ENCODE measurements at places on chromosomes 6 and 20.

DNA sequence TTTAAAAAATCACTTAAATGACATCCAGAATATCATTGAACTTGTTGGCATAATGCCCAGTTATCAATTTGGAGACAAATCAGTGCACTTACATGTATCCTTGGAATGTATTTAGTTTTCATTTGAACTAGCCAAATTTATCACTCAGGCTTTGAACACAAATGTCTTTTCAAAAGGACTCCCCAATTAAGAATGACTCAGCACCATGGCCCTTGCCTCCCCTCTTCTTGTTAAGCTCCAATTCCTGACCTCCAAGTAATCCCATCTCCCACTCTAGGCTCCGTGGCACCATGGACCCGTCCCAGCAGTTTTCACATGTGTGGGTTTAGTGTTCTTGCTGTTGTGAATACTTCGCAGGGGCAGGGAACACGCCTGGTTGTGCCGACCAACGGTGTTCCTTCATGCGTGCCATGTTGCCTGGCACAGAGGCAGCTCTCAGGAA lies 2.7 kb downstream of the AKAP12 start:
- peak; percentile 42 for DNase-seq

DNA sequence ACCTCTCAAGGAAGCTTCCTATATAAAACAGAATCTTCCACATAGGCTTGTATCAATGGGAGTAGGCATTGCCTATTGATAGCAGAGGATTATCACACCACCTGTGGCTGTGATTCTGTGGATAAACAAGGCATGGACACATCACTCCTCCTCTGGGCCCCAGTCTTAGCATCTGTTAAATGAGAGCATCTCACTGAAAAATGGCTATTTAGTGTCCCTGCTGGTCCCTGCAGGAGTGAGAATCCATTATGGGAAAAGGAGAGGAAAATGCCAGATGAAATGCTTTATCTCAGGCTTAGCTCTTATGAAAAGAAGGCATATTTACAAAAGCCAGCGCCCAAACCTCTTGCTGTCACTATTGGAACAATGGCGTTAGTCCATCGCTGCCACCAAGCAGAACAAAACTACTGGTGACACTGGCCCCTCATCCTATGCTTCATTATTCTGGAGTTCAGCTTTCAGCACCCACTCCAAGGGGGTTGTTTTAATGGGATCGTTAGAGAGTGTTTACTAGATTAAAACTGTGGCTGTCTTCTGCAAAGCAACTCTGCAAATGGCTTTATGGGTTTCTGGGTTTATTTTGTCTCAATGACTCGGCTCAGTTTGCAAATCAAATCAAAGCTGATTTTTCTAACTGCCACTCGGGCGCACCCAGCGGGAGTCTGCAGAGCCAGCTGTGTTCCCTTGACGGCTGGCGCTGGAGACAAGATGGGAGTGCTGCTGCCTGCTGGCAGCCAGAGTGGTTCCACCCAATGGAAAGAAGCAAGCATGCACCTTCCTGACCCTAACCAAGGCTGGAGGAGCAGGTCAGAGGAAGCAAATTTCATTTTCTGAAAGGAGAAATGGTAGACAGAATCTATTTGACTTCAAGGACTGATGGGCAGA lies 658.8 kb upstream of the CHD6 start:
- DNase-seq: no peak

GRCh38 chr6:118325220-118325860 lies 222.8 kb upstream of the PLN start:
- peak; percentile 9 for DNase-seq

GRCh38 chr6:156423829-156424228 lies 353.3 kb upstream of the ARID1B start:
- DNase-seq: no peak

GRCh38 chr20:52193133-52193532 lies 1.6 kb upstream of the ZFP64 start:
- no peak for DNase-seq

DNA sequence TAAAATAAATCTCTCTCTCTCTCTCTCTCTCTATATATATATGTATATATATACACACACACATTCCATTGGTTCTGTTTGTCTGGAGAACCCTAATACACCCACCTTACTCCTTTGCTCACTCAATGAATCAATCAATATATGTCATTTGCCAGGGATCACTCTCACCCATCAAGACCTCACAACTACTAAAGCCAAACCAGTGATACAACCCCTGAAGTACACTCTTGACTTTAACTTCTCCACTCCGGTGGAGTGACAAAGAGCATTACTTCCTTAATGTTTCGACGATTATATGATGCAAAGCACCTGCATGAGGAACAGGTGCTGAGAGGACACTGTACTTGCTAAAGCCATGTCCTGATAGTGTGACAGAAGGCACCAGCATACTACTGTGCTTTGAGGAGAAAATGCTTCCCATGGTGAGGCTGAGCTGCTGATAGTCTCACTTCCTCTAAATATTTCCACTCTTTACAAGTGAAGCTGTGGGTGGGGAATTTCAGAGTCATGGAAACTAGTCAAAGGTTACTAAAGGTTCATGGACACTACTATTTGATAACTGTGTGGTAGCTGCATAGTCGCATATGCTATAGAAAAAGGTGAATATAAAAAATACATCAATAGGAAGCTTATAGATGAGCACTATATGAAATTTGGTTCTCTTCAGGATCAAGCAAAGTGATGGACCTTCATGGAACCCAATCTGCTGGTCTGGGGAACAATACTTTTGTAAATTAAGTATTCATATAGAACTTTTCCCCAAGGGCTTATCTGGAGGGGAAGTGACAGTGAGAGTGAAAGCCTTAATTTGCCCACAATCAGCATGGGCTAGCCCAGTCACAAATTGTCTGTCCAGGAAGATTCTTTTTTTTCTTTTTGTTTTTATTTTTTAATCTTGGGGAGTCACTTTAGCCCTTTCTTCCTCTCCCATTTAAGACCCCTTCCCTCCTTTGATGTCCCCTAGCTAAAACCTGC lies 141.9 kb upstream of the NEDD9 start:
- DNase-seq: no peak

GRCh38 chr6:47380251-47380650 lies 70.5 kb upstream of the TNFRSF21 start:
- DNase-seq: no peak

Data from EH (cell line).